COLO829 (cell line): ENCODE measurements at places on chromosomes 7 and 10.

DNA sequence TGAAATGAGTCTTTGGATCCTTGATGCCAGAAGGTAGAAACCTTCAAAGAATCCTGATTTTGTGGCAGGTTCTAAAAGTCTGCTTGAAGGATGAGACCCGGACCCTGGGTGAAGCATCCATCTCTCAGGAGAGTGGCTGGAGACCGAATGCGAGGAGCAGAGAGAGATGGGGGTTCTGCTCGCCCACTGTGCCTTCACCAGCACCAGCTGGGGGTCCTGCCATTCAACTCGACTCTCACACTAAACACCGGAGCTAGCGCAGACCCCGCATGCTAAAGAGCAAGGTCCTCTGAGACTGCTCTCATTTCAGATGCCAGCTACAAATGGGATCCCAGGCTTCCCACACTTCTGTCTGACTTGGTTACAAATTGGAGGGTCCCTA is 218.4 kb downstream of the GLRX3 start:
- no peak for DNase-seq

- DNase-seq: no peak
Measured at GRCh38 chr10:843703-844102, 87.8 kb downstream of the LARP4B start.

- DNase-seq: no peak
Measured at GRCh38 chr7:37000511-37000910, 276.2 kb upstream of the AOAH start.

DNA sequence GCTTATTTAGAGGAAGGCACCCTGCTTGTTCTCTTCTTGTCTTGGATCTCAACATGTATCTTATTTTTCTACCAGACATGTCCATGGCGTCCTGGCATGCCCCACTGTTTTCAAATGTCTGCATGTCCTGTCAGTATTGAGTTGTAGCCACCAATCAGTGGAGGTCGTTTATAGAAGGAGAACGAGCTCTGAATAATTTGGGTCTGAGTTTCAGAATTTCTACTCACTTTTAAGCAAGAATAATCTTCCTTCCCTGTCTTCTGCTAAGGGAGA is 2.9 kb upstream of the HOXA13 start:
- no peak for DNase-seq

- no peak for DNase-seq
Measured at GRCh38 chr7:27155816-27156507, 513 bp downstream of the HOXA7 start.

DNA sequence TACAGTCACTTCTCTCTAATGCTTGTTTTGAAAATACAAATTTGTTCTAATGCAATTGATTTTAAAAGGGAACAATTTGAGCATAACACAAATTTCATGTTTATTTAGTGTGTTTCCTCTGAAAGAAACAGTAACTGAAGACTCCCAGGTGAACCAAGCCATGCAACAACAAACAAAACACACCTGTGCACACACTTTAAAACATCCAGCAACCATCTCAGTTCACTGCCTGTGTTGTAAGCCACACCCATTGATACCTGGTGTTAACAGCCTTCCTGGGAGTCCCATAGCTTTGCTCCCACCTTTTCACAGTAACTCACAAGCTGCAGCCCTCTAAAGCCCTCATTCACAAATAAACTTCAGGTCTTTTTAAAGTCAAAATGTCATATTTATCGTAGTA is 89.3 kb downstream of the DOCK4 start:
- no peak for DNase-seq

DNA sequence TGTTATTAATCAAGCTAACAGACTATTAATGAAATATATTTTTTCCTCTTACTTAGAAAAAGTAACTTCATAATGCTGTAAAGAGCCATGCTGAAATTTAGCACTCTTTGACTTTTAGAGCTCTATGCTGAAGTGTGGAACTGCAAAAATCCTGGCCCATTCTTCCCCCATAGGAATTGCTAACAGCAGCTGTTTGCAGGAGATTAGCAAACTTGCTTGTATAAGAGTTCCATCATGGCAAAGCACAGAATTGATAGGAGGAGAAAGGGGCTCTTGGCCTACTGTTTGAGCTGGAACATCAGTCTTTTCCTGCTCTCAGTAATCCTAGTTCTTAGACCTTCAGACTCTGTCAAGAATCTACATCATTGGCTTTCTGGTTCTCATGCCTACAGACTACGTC is 18.3 kb upstream of the GNAT3 start:
- DNase-seq: no peak

- DNase-seq: no peak
Measured at GRCh38 chr10:103692952-103693811, 162.2 kb downstream of the SH3PXD2A start.

DNA sequence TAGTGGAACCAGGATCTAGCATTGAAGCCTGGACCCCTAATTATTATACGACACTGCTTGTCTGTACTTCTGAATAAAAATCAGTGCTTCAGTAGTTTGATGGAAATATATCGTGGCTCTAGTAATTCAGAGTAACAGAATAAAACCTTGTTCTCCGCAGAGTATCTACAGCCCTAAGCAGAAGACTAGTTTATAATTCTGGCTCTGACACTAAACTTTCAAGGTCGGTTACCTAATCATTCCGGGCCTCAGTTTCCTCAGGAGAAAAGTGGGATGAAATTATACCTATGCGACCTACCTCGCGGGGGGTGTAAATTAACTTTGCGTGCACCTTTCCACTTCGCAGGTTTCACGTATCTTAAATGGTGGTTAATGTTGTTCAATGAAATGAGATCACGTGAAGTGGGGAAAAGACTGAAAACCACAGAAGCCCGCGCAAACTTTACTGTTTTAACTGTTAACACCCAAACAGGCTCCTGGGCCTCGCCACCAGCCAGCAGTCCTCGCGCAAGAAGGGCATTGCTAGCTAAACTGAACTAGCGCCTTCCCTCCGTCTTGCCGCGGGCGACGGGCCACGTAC is 615 bp downstream of the THAP5 start:
- no peak for DNase-seq

GRCh38 chr7:142375710-142376313 is 118.0 kb upstream of the PRSS58 start:
- DNase-seq: no peak

DNA sequence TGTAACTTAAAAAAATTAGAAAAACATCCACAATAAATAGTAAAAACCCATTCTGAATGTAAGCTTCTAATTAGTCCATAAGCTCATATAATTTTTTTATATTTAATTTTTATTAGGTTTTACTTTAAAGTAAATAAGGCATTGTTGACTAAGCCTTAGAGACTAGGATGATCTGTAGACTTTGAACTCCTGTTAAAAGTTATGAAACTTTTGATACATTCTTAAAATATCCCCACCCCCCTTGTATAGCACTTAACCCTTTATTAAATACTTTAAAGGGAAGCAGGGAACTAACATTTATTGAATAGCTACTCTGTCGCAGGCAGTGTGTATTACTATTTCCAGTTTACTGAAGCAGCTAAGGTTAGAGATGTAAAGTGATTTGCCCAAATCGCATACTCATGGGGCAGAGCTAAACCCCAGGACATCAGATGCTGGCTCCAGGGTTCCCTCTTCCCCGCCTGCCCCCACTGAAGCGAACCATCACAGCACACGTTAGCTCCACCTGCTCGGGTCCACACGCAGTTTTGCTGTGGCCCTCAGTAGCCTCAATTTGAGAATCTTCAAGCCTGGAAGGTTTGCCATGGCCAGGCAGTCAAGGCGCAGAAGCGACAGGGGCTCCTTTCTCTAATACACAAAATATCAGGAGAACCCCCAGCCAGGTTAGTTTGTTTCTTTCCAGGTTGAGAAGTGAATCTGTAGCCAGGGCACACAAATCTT is 762 bp downstream of the PON1 start:
- DNase-seq: no peak
